Activated CD4-positive, alpha-beta T cell treated with anti-CD3 and anti-CD28 coated beads, Interleukin-2, amount 10 ng/mL, durations not matched to agents 7 days and 5 days (primary cell): ENCODE measurements at places on chromosomes 7 and 10. TPM values are rescaled to one million over a fixed set of nuclear protein-coding genes. Genes with fewer than 3 reads are reported as not detected.

- H3K4me3 ChIP-seq, result no peak overlapping the region
- H3K27ac ChIP-seq, result no peak overlapping the region
- no peak for DNase-seq
- H3K4me1 ChIP-seq, result no peaks in the 10 kb centered on the region
- H3K36me3 ChIP-seq, result no peaks in the 10 kb centered on the region
Observed at GRCh38 chr10:22837351-22837750, 90.5 kb upstream of the ARMC3 start.

DNA sequence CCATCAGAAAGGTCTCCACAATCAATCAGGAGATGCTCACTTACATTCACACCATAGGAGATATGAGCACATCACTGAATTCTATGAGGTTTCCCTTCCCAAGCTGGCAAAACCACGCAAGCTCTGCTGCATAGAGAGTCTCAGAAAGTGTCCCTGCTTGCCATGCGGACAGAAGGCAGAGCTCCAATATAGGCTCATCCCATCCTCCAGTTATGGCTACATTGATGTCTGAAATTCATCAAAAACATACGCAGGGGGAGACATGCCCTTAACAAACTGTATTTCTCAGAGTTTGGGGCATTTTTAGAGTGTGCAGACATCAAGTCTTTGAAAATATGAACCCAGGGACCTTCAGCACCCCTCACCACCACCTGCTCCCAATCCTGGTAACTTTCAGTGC, 2.9 kb downstream of the C10orf90 start:
- no peaks in the 10 kb centered on the region for H3K4me1 ChIP-seq
- no peaks in the 10 kb centered on the region for H3K27me3 ChIP-seq
- no peak overlapping the region for H3K4me3 ChIP-seq
- H3K36me3 ChIP-seq, result no peaks in the 10 kb centered on the region

DNA sequence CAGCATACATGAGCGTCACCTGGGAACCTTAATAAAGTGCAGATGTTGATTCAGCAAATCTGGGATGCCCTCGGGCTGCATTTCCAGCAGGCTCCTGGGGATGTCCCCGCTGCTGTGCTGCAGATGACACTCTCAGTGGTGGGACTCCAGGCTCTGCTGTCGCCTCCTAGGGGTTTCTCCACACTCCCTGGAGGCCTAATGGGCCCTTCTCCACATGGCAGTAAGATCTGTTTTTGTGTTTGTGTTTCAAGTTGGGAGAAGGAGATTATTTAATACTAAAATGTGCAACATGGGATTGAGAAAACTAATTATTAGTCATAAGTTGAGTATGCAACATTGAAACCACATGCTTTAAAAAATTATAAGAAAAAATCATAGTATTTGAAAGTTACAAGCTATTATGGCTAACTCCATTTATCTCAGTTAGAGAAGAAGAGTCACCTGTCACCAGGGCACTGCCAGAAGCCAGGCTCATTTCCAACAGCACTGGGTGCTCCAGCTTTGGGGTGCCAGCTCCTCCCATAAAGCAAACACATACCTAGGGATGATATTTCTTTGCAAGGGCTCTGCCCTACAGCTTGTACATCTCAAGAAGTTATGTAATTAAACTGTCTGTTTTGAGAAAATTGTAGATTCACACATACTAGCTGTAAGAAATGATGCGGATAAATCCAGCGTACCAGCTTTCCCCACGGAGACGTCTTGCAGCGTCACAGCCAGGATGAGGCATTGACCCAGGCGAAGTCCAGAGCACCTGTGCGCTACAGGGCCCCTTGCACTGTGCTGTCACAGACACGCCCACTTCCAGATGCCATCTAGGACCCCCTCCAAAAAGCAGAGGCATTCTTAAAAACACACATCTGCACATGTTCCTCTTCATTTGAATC, 106.4 kb downstream of the EGFR start:
- H3K27ac ChIP-seq, result no peak overlapping the region
- H3K4me3 ChIP-seq, result no peak overlapping the region

DNA sequence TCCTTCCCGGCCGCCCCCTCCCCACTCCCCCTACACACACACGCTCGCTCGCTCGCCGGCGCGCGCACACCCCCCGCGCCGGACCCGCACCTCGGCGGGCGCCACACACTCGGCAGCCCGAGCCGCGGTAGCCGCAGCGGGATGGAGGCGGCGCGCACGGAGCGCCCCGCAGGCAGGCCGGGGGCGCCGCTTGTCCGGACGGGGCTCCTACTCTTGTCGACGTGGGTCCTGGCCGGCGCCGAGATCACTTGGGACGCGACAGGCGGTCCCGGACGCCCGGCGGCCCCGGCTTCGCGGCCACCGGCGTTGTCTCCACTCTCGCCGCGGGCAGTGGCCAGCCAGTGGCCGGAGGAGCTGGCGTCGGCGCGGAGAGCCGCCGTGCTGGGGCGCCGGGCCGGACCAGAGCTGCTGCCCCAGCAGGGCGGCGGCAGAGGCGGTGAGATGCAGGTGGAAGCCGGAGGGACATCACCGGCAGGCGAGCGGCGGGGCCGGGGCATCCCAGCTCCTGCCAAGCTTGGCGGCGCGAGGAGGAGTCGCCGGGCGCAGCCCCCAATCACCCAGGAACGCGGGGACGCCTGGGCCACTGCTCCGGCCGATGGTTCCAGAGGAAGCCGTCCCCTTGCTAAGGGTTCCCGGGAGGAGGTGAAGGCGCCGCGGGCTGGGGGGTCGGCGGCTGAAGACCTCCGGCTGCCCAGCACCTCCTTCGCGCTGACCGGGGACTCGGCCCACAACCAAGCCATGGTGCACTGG, at the start of gene SORCS3:
TSS of gene SORCS3 (plus strand) at position 104 of the 750 bp plus-strand sequence.
- H3K4me1 ChIP-seq, result peaks cover 2% of the 10 kb centered on the region
- no peak within 1 kb of the TSS for H3K27ac ChIP-seq
- no peaks in the 10 kb centered on the region for H3K36me3 ChIP-seq

Gene NPFFR1
- not detected for total RNA-seq

Gene ATOH7
- total RNA-seq, result not detected

Gene CUL1
- total RNA-seq, result 51.9 TPM
